ENCODE measurements at places on chromosomes 2 and 18.

DNA sequence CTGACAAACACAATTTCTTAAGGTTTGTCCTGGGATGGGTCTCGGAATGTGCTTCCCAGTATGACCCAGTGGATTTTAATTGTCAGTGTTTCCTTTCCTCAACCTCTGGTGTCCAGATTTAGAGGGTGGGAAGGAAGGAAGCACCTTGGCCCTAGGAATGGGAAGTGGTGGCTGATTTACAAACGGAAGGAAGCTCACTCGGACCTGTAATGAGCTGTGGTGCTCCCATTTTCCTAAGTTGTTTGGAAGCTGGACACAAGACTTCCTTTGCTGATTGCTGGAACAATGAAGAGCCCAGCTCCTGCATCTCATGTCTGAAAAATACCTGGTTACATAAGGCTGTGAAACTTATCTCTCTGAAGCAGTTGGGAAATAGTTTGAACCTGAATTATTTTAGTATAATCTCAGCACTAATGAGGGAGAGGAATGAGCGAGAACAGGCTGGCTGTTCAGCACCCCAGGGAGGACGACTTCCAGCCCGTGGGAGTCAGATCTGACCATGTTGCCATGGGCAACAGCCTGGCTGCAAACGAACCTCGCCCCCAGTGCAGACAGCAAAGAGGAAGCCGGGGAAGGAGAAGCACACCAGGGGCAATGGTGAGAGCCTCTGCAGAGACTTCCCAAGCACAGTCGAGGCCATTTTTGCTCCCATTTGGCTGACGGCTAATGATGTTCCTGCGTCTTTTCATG is 74.4 kb upstream of the ASB18 start:
- DNase-seq = no peak

DNA sequence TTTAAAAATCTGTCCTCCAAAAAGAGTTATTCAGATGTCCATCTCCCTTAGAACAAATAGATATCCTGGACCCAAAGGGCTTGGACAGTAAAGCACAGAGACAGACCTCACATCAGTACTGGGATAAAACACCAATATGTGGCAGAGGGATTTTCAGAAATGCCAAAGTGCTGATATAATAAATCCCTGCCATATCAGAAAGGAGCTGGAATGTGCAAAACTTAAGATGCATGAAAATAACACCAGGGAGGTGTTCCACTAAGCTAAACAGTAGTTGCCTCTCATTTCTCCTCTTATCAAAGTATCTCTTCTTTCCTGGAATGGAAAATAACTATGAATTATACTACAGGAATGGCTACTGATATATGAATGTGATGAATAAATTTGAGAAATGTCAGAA is 13.2 kb downstream of the USP40 start:
- DNase-seq = no peak

- DNase-seq = no peak
Measured at GRCh38 chr2:231167745-231168459, 30.5 kb upstream of the ARMC9 start.

GRCh38 chr18:39241534-39241933 is 1675.9 kb upstream of the CELF4 start:
- no peak for DNase-seq

- DNase-seq = no peak
Measured at GRCh38 chr18:77109648-77110019, 22.9 kb downstream of the MBP start.

- DNase-seq = no peak
Measured at GRCh38 chr2:60054571-60055340, 498.7 kb downstream of the BCL11A start.
